ENCODE measurements at places on chromosomes 11 and 22.
A peak's percentile ranks its signal among the peaks of the same experiment; 100 is the strongest.

DNA sequence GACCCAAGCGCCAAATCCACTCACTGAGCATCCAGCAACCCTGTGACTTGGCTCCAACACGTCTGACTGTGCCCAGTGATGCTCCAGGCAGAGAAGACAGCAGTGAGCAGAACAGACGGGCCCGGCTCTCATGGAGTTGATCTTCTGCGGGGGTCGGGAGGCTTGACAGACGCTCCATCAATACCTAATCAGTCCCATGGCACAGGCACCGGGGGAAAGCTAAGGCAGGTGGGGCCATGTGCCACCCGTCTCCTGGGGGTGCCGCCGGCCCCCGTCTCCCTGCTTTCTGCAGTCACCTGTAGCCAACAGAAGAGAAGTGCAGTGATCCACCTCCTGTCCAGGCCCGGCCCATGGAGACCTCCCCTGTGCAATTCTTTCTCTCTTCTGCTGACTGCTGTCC lies 47.5 kb downstream of the LINC01488 start:
- H3K27me3 ChIP-seq: peaks cover 22% of the 10 kb centered on the region
- no peak overlapping the region for H3K4me3 ChIP-seq
- no peaks in the 10 kb centered on the region for H3K36me3 ChIP-seq
- H3K4me1 ChIP-seq: no peaks in the 10 kb centered on the region
- no peak overlapping the region for H3K27ac ChIP-seq

- H3K4me1 ChIP-seq: peaks cover 16% of the 10 kb centered on the region
- H3K27ac ChIP-seq: no peak overlapping the region
- no peaks in the 10 kb centered on the region for H3K36me3 ChIP-seq
- no peak overlapping the region for H3K4me3 ChIP-seq
- peaks cover 71% of the 10 kb centered on the region for H3K27me3 ChIP-seq
Observed at GRCh38 chr11:17386331-17387084, 2.0 kb downstream of the KCNJ11 start.

- H3K4me1 ChIP-seq: peaks cover 23% of the 10 kb centered on the region
- H3K27ac ChIP-seq: peak overlapping the region; percentile 69
- DNase-seq: no peak
- H3K27me3 ChIP-seq: peaks cover 31% of the 10 kb centered on the region
- H3K36me3 ChIP-seq: peaks cover 2% of the 10 kb centered on the region
Observed at GRCh38 chr22:46045459-46046298, 68.7 kb upstream of the WNT7B start.

DNA sequence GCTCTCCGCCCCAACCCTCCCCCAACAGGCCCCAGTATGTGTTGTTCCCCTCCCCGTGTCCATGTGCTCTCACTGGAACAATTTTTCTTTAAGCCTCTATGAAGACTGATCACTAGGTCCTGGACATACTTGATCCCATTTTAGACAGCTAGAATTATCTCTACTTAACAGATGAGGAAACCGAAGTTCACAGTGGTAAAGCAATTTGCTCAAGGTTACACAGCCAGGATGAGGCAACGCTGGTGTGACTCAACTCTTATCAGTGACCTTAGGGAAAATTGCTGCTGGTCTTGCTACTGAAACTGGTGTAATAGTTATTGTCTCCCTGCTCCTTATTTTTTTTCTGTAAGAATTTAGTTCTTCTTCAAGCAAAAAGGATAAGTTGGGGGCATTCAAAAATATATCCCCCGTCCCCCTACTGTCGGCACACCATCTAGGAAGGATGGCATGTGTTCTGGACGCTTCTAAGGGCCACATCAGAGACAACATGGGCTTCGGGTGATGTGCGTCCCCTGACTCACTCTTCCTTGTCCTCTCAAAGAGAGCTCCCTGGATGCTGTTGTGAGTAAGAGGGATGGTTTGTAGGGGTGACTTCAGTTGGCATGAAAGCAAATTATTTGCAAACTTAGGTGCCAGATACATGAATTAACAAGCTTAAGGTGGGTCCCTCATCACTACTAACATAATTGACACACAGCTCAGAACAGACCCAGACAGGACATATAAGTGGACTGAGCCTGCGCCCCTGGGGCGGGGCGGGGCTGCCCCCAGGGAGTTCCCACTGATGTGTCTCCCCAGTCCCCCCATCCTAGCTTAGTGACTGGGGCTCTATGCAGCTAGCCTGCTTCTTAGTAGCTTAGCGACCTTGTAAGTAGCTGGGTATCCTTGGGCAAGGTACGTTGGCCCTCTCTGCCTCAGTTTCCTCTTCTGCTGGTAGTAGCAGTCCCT lies 23.6 kb upstream of the ALX4 start:
- no peaks in the 10 kb centered on the region for H3K36me3 ChIP-seq
- H3K4me1 ChIP-seq: no peaks in the 10 kb centered on the region
- DNase-seq: no peak
- peaks cover 83% of the 10 kb centered on the region for H3K27me3 ChIP-seq
- H3K27ac ChIP-seq: no peak overlapping the region

DNA sequence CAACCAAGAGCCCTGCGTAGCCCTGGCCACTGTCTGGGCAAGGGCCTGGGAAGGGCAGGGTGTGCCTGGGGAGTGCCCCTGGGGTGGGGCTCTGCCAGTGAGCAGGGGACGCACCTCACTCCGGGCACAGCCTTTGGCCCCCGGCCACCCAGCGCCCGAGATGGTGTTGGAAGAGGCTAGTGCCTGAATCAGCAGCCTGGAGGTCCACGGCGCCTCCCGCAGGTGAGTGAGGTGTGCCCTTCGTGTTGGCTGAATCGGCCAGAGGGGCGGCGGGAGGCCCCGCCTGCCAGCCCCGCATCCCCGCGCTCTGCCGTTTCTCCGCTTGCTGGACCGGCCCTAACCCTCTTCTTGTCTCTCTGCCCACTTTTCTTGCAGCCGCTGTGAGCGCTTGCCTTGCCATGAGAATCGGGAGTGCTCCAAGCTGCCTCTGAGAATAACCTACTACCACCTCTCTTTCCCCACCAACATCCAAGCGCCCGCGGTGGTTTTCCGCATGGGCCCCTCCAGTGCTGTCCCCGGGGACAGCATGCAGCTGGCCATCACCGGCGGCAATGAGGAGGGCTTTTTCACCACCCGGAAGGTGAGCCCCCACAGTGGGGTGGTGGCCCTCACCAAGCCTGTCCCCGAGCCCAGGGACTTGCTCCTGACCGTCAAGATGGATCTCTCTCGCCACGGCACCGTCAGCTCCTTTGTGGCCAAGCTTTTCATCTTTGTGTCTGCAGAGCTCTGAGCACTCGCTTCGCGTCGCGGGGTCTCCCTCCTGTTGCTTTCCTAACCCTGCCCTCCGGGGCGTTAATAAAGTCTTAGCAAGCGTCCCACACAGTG lies 60.1 kb downstream of the FBLN1 start:
- H3K27me3 ChIP-seq: peaks cover 16% of the 10 kb centered on the region
- H3K4me1 ChIP-seq: no peaks in the 10 kb centered on the region
- no peak overlapping the region for H3K4me3 ChIP-seq

DNA sequence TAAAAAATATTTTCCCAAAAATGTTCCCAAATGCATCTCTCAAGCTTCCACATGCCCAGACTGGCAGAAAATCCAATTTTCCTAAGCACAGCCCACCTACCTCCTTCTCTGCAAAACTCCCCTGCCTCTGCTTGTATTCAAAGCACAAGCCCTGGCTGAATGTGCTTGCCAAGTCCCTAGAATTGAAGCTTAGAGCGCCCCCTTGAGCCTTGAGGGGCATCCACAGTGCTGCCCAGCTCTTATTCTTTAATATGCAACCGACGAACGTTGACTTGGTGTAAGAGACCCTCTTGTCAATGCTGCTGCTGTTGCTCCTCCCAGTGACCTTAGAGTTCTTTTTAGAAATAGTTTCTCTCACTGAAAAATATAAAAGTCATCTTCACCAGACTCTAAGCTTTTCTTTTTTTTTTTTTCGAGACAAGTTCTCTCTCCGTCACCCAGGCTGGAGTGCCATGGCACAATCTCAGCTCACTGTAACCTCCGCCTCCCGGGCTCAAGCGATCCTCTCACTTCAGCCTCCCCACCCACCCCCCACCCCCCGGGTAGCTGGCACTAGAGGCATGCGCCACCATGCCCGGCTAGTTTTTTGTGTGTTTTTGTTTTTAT lies 63.5 kb upstream of the CAPRIN1 start:
- peaks cover 16% of the 10 kb centered on the region for H3K27me3 ChIP-seq
- no peak overlapping the region for H3K4me3 ChIP-seq
- peak; percentile 78 for DNase-seq
- H3K4me1 ChIP-seq: peaks cover 8% of the 10 kb centered on the region

DNA sequence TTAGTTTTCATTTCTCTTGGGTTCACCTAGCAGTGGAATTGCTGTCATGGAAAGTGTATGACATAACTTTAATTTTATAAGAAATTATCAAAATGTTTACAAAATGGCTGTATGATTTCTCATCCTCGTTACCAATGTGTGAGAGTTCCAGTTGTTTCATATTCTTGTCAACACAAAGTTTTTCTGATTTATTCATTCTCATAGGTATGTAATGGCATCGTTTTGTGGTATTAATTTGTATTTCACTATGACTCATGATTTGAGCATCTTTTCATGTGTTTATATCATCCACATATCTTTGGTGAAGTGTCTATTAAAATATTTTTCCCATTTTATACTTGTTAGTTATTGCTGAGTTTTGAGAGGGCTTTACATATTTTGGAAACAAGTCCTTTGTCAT lies 5.5 kb downstream of the FAM111B start:
- H3K27ac ChIP-seq: no peak overlapping the region
- H3K27me3 ChIP-seq: no peaks in the 10 kb centered on the region
- peaks cover 49% of the 10 kb centered on the region for H3K4me1 ChIP-seq
- no peak for DNase-seq
- no peak overlapping the region for H3K4me3 ChIP-seq

GRCh38 chr11:80822308-80822707 lies 1381.5 kb upstream of the TENM4 start:
- H3K4me3 ChIP-seq: no peak overlapping the region
- no peak for DNase-seq
- no peaks in the 10 kb centered on the region for H3K27me3 ChIP-seq

GRCh38 chr11:47434011-47434786 lies 8.0 kb upstream of the PSMC3 start:
- peaks cover 2% of the 10 kb centered on the region for H3K4me1 ChIP-seq
- peaks cover 11% of the 10 kb centered on the region for H3K27me3 ChIP-seq
- H3K36me3 ChIP-seq: no peaks in the 10 kb centered on the region
- no peak for DNase-seq
- no peak overlapping the region for H3K4me3 ChIP-seq

DNA sequence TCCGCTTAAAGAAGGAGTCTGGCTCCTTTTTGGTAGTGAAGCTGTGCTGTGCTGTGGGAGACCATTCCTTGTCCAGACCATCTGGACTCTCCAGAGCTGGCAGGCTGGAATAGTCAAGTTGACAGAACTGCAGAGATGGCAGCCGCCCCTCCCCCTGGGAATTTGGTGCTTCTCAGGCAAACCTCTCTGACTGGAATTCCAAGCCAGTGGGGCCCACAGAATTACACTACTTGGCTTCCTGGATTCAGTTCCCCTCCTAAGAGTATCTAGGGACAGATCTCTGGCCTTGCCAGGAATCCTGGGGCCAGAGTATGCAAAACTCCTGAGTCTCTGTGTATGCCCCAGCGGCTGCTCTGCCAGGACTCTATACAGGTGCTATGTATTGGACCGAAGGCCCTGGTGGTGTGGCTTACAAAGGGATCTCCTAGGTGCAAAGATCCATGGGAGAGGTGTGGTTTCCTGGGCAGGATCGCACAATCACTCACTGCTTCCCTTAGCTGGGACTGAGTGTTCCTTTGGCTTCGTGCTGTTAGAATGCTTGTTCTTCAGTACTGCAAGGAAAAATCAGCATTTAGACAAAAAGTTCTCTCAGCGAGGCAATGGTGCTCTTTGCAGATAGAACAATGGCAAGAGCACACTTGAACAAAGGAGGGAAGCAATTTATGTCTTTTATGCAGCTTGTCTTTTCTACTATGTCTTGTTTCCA lies 86.8 kb downstream of the PRMT3 start:
- peaks cover 29% of the 10 kb centered on the region for H3K36me3 ChIP-seq
- H3K27me3 ChIP-seq: no peaks in the 10 kb centered on the region
- H3K4me1 ChIP-seq: peaks cover 20% of the 10 kb centered on the region
- H3K27ac ChIP-seq: no peak overlapping the region
- DNase-seq: no peak
- H3K4me3 ChIP-seq: no peak overlapping the region

GRCh38 chr11:120914601-120915000 lies 109.3 kb upstream of the TBCEL start:
- H3K4me3 ChIP-seq: no peak overlapping the region
- no peak overlapping the region for H3K27ac ChIP-seq
- no peak for DNase-seq
- H3K4me1 ChIP-seq: no peaks in the 10 kb centered on the region
- no peaks in the 10 kb centered on the region for H3K36me3 ChIP-seq

GRCh38 chr11:113876798-113877669 lies 1.7 kb upstream of the USP28 start:
- H3K27ac ChIP-seq: peak overlapping the region; percentile 46
- H3K4me3 ChIP-seq: peak overlapping the region; percentile 92
- peaks cover 18% of the 10 kb centered on the region for H3K36me3 ChIP-seq
- no peak for DNase-seq
- no peaks in the 10 kb centered on the region for H3K27me3 ChIP-seq

DNA sequence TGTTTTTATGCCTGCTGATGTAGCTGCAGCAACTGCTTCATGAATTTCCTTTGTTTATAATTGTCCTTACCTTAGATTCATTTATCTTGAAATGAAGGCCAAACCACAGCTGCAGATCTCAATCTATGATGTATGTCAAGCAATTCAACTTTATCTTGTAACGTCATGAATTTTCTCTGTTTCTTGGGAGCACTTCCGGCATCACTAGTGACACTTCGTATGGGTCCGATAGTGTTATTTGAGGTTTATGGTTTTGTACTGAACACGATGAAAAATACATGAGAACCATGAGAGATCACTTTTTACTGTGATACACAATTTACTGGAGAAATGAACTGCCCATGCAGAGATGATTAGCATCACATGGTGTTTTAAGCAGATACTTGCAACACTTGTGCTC lies 98.5 kb downstream of the CSTPP1 start:
- no peak overlapping the region for H3K27ac ChIP-seq
- H3K36me3 ChIP-seq: no peaks in the 10 kb centered on the region
- no peaks in the 10 kb centered on the region for H3K27me3 ChIP-seq
- no peak for DNase-seq
- no peaks in the 10 kb centered on the region for H3K4me1 ChIP-seq
- no peak overlapping the region for H3K4me3 ChIP-seq

- no peak overlapping the region for H3K27ac ChIP-seq
- H3K36me3 ChIP-seq: peaks cover 5% of the 10 kb centered on the region
- peaks cover 51% of the 10 kb centered on the region for H3K27me3 ChIP-seq
- peaks cover 33% of the 10 kb centered on the region for H3K4me1 ChIP-seq
- H3K4me3 ChIP-seq: no peak overlapping the region
Observed at GRCh38 chr22:50477923-50478322, 3.1 kb upstream of the SBF1 start.

- H3K27me3 ChIP-seq: no peaks in the 10 kb centered on the region
- H3K4me3 ChIP-seq: no peak overlapping the region
- H3K27ac ChIP-seq: no peak overlapping the region
- H3K4me1 ChIP-seq: peaks cover 47% of the 10 kb centered on the region
- peak; percentile 79 for DNase-seq
- H3K36me3 ChIP-seq: peaks cover 7% of the 10 kb centered on the region
Observed at GRCh38 chr11:68383976-68384501, 71.6 kb downstream of the LRP5 start.

All from activated naive CD4-positive, alpha-beta T cell treated with anti-CD3 and anti-CD28 coated beads, Interleukin-2, amount 10 ng/mL, durations not matched to agents 7 days and 5 days (primary cell).